Esophagus squamous epithelium (tissue), 5 donors: ENCODE measurements at places on chromosomes 16 and 17.

DNA sequence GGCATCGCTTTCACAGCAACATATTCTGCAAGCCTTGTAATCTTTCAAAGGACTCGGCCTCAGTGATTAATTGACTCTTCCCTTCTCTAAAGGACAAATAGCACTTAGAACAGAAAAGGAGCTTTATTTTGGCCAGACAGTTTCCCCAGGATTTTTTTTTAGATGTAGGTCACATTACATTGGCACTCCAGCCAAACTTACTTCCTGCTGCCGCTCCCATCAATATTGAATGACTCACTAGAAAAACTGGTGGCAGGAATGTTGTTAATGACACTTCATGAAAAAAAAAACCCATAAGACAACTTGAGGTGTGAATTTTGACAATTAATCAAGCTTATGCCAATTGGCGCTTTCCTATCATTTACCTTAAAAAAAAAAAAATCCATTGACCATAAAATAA is 432.6 kb downstream of the TOX3 start:
- no peak for DNase-seq

GRCh38 chr17:6509031-6509771 is 47.2 kb downstream of the PITPNM3 start:
- no peak for DNase-seq

DNA sequence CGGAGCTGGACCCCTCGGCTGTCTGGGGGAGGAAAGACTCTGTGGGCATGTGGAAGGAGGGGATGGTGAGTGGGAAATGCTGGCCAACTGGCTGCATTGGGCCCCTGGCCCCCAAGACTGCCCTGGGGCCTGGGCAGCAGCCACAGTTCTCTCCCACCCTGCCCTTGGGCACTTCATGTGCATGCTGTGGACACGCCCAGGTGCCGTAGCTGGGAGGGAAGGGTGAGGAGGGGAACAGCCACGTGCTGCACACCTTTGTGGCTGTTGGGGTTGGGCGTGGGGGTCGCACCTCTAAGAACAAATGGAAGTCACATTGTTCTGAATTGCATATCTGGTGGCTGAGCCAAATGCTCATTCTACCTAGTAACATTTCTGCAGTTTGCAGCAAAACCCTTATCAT is 11.9 kb upstream of the ZNHIT3 start:
- no peak for DNase-seq

DNA sequence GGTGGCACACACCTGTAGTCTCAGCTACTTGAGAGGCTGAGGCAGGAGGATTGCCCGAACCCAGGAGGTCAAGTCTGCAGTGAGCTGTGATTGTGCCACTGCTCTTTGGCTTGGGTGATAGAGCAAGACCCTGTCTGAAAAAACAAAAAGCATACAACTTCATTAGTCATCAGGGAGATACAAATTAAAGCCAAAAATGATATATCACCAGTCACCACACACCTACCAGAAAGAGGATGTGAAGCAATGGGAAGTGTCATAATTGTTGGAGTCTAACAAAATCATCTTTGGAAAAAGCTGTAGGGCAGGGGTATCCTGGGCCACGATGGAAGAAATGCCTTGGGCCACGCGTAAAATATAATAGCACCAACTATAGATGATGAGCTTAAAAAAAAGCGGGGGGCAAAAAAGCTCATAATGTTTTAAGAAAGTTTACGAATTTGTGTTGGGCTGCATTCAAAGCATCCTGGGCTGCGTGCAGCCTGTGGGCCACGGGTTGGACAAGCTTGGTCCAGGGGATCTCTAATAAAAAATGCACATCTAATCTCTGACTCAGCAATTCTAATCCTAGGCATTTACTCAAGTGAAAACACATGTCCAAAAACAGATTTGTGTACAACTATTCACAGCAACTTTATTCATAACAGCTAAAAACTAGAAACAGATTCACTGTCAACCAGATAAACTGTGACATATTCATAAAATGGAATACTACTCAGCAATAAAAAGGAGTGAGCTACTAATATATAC is 65.9 kb downstream of the HIC1 start:
- no peak for DNase-seq

DNA sequence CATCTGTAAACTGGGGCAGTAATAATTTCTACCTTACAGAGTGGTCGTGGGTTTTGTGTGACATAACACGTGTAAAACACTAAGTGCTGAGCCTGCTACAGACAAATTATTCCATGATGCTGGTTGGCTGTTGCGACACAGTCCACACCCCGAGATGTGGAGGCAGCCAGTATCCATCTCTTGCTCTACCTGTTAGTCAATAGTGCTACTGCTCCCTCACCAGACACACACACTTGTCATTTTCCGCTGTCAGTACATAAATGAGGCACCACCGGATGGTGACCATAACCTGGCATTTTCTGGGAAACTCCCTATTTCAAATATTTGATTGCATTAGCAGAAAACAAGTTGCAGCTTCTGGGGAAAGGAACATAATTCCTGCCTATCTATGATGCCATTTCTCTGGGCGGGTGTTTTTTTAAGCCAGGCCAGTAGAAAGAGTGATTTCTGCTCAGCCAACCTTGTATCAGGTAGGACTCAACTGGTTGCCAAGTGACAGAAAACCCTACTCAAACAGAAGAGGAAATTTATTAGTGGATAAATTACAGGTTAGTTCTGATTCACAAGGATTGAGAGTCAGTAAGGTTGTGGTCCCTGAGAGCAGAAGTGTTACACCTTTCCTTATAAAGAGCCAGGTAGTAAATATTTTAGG is 24.1 kb downstream of the DNAJA2 start:
- DNase-seq = no peak

DNA sequence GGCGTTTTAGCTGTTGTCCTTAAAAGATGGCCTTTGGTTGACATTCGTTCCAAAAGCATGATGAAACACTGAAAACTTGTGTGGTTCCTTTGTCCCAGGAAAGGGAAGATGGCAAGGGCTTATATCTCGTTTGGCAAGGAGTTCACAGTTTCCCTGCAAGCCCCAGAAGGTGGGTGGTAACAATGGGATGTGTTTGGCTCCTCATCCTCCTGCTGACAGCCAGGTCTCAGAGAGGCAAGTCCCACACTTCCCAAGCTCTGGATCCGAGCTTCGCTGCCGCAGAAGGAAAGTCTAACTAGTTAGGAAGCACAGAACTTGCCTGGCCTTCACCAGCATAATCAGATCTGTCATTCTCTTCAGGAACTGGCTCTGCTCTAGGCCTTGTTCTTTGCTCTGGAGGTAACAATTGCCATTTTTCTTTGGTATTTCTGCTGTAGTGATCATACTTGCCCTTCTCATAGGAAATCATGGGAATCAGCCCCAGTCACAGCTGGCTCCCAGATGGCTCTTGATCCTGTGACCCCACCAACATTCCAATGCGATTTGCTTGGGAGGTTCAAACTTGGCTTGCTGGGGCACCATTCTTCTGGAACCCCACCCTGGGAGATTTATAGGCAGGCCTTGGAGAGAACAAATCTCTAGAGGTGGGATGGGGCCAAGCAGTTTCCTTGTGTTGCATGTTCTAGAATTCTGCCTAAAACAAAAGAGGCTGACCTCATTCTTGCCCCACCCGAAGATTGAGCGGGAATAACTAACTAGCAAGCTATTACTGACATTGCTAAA is 17.9 kb downstream of the KPNA2 start:
- DNase-seq = no peak

- no peak for DNase-seq
These were observed 5.7 kb downstream of the GGA2 start for GRCh38 chr16:23504453-23505179.

DNA sequence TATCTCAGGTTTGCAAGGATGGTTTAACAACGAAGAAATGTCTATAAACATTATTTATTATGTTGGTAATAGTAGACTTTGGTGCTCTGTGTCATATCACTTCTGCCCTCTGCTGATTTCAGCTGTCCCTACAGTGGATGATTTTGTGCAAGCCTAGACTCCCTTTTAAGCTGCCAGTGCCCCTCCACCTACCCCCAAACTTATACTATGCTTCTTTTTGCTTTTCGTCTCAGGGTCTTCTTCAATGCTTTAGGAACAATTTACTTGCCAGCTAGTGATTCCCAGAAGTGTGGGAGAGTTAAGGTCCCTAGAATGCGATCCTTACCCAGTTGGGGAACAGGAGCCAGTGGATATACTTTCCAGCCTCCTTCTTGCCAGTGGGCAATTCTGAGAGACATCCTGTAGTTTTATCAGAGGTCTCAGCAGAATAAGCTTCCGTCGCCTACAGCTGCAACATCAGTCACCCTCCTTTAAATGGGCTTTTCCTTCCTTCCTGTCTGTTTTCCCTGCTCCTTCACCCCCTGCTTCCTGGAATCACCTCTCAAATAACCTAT is 4.1 kb downstream of the ICAM2 start:
- DNase-seq = no peak

GRCh38 chr16:84143784-84144199 is 1.2 kb downstream of the HSDL1 start:
- no peak for DNase-seq

DNA sequence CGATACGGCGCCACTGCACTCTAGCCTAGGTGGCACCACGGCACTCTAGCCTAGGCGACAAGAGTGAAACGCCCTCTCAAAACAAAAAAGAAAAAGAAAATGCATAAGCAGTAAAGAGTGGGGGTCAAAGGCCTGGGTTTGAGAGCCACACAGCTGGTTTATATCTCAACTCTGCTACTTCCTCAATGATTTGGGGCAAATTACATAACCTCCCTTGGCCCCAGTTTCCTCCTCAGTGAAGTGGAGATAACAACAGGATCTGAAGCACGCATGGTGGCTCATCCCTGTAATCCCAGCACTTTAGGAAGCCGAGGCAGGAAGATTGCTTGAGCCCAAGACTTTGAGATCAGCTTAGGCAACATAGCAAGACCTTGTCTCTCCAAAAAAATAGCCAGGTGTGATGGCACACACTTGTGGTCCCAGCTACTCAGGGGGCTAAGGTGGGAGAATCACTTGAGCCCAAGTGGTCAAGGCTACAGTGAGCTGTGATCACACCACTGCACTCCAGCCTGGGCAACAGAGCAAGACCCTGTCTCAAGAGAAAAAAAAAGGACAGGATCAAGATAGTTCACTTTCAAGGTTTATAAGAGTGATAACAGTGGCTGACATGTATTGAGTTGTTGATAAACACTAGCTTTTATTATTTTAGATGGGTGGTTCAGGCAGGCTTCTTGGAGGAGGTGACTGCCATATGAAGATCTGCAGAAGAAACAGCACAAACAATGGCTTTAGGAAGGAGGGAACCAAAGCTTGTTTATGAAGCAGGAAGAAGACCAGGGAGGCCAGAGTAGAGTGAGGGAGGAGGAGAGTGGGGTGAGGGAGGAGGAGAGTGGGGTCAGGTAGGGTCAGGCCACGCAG is 8.5 kb upstream of the COG1 start:
- no peak for DNase-seq

- DNase-seq = no peak
These were observed 98.6 kb downstream of the BANP start for GRCh38 chr16:88049561-88050545.

DNA sequence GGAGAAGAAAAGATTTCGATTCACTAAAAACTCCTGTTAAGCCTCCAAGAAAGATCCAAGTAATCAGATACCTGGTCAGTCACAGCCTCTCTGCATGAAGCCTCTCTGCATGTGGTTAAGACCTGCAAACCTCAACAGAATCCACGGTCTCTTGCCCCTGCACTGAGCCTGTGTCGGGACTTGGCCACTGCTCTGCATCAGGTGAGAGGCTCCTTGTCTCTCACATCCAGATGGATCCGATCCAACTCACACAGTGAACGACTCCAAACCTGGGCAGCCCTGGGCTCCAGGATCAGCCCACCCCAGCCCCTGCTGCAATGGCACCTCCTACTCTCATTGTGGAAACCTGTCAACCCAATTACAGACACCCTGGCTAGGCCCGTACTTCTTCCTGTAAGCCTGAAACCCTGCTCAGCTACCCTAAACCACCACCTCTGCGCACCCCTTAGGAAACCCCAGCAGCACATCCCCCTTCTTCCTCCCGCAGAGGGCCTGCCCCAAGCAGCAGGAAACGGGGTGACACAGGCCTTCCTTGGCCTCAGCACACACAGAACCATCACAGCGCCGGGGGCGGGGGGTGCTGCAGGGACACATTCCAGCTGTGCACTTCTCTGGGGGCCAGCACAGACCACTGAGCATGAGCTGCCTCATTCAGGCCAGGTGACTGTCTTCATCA is 129.5 kb downstream of the ANKRD11 start:
- DNase-seq = no peak

GRCh38 chr17:66604376-66604775 is 230.5 kb upstream of the CACNG5 start:
- no peak for DNase-seq
